Breast epithelium (tissue), 4 donors: ENCODE measurements at places on chromosomes 6 and 20.

GRCh38 chr6:157133856-157134255 is 189.5 kb downstream of the TMEM242 start:
- no peaks in the 10 kb centered on the region for H3K27me3 ChIP-seq
- no peak overlapping the region for H3K4me3 ChIP-seq
- no peaks in the 10 kb centered on the region for H3K36me3 ChIP-seq
- no peaks in the 10 kb centered on the region for H3K4me1 ChIP-seq
- H3K27ac ChIP-seq = peak overlapping the region; percentile 53

DNA sequence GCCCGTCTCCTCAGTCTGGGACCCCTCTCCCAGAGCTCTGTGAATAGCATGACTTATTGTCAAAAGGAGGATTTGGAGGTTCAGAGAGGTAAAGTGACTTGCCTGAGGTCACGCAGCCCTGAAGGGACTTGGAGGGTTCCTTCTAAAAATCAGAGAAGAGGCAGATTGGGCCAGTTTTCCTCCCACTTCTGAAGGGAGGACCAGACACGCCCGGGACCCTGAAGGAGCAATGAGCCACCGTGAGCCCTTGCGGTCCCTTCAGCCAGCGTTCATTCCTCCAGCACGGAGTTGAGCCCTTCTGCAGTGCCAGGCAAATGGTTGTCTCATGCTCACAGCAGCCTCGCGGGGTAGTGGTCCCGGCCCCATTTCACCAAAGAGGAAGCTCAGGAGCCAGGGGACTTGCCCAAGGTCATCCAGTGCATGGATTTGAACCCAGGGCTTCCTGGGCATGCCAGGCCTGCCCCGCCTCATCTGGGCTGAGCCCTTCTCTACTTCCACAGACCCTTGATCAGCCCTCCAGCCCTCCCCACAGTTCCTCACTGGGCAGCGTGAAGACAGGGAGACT is 7.4 kb downstream of the SRC start:
- no peaks in the 10 kb centered on the region for H3K36me3 ChIP-seq
- no peak overlapping the region for H3K27ac ChIP-seq
- no peak for DNase-seq
- no peak overlapping the region for H3K4me3 ChIP-seq
- peaks cover 14% of the 10 kb centered on the region for H3K4me1 ChIP-seq
- no peaks in the 10 kb centered on the region for H3K27me3 ChIP-seq

DNA sequence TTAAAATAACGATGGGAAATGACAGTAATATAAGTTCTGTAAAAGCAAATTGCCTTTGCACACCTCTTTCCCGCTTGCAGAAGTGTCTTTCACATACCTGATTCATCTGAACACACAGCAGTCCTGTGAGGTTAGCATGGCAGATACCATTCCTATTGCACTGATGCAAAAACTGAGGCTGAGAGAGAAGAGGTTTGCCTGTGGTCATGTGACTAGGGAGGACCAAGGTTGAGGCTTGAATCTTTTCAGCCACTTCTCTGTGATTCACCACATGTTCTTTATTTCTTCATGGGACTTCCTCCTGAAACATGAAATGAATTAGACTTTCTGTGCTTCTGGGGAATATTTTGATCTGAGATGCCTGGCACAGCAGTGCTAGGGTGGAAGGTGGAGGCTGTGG is 92.9 kb downstream of the VEGFA start:
- no peaks in the 10 kb centered on the region for H3K36me3 ChIP-seq
- no peak overlapping the region for H3K4me3 ChIP-seq
- no peaks in the 10 kb centered on the region for H3K4me1 ChIP-seq
- no peak for DNase-seq
- H3K27ac ChIP-seq = no peak overlapping the region
- H3K27me3 ChIP-seq = no peaks in the 10 kb centered on the region

DNA sequence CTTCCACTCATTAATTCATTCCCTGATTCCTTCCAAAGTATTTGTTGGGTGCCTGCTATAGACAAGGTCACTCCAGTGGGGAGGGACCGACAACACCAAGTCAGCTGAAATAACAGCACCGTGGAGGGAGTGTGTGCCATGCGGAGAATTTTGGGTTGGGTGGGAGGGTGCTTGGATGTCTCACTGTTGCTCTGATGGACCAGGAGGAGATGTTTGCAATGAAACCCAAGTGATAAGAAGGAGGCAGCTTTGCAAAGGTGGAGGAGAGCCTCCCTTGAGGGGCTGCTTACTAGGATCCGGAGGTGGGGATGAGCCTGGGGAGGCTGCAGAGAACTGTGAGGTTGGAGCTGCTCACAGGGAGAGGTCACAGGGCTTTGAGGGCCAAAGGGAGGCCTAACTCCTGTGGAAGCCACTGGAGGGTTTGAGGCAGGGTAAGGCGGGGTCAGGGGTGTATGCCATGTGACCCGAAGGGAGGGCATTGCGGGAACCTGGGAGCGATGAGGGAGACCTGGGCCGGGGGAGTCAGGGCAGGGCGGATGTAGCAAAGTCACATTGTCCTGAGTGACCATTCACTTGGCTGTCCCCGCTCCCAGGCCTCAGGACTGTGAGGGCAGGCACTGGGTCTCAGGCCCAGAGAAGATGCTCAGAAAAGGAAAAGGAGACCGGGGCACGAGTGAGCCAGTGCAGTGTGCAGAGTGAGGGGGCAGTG is 124.5 kb downstream of the PHACTR3 start:
- H3K4me1 ChIP-seq = no peaks in the 10 kb centered on the region
- DNase-seq = no peak
- H3K4me3 ChIP-seq = no peak overlapping the region
- H3K27me3 ChIP-seq = no peaks in the 10 kb centered on the region
- H3K36me3 ChIP-seq = no peaks in the 10 kb centered on the region

DNA sequence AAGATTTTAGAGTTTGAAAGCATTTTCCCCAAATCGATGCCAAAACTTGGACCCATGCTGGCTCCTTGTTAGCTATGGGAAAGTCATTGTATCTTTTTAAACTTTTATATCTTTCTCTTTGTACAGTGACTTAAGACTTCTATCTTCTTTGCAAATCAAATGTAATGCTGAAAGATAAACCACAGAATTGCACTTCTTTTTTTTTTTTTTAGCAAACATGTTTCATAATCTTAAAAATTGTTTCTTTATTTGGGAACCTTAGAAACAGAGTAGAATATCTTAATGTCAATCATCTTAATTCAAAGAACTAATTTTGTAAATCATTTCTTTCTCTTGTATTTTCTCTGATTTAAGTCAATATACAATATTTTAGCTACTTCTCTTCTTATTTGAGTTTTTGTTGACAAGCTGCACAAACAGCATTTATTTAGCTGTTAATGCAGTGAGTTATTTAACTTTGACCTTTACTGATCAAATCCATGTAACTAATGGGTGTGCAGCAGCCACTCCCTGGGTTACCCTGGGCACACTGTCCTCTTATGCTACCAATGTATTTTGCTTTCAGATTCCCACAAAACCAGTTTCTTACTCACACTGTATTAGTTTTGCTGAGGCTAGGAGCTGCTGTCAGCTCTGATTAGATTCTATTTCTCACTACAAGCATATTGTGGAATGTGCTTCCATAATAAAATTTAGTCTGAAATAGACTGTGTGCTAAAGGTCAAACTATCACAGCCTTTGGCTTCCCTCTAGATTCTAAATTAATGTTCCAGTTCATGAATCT is 279.6 kb downstream of the ADGB start:
- no peak for DNase-seq
- no peaks in the 10 kb centered on the region for H3K4me1 ChIP-seq
- no peaks in the 10 kb centered on the region for H3K27me3 ChIP-seq
- H3K27ac ChIP-seq = no peak overlapping the region
- H3K4me3 ChIP-seq = no peak overlapping the region

DNA sequence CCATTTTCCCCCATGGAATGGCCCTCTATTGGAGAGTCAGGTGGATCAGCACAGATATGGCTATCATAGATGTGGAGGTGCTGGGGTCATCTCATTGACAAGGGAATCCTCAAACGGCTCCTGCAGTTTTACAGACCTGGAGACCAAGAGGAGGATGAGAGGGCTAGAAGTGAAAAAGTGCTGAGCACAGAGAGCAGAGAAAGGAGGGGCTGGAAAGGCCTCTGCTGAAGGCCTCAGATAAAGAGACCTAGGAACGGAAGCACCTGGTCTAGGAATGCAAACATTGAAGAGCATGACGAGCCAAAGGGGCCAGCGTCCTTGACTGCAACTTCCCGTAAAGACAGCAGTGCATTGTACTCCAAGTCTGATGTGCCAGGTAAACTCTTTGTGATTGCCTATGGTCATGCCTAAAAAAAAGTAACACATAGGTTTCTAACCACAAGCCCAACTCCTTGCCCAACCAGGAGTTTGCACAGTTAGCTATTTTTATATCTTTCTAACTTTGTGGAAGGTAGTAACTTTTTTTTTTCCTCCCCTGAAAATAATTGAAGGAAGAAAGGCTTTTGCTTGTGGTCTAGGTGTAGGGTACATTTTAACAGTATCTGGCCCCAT is 15.2 kb downstream of the RSPH4A start:
- no peaks in the 10 kb centered on the region for H3K4me1 ChIP-seq
- H3K4me3 ChIP-seq = no peak overlapping the region
- no peaks in the 10 kb centered on the region for H3K27me3 ChIP-seq
- no peaks in the 10 kb centered on the region for H3K36me3 ChIP-seq
- no peak for DNase-seq
- no peak overlapping the region for H3K27ac ChIP-seq

- no peaks in the 10 kb centered on the region for H3K27me3 ChIP-seq
- H3K27ac ChIP-seq = no peak overlapping the region
- H3K4me1 ChIP-seq = no peaks in the 10 kb centered on the region
- H3K36me3 ChIP-seq = no peaks in the 10 kb centered on the region
Measured at GRCh38 chr6:158290659-158291058, 21.6 kb upstream of the TULP4 start.

- no peaks in the 10 kb centered on the region for H3K36me3 ChIP-seq
- DNase-seq = no peak
- no peaks in the 10 kb centered on the region for H3K27me3 ChIP-seq
- no peak overlapping the region for H3K4me3 ChIP-seq
- no peak overlapping the region for H3K27ac ChIP-seq
Measured at GRCh38 chr20:22823119-22823518, 212.0 kb upstream of the SSTR4 start.

DNA sequence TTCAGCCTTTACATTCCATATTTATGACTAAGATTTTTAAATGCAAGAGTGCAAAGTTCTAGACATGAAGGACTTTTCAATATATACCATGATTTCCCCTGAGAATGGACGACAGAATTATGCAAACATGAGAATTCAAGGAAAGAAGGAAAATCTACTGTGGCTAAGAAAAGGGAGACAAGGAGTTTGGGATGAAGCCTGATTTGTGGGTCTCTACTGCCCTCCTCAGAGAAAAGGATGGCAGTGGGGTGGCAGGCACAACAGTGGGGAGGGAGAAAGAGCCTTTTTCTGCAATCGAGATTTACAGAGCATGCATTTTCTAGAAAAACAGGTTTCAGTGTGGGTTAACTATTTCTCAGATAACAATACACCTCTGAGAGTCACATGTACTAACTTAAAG is 466.9 kb upstream of the NRSN1 start:
- H3K4me3 ChIP-seq = no peak overlapping the region
- H3K4me1 ChIP-seq = no peaks in the 10 kb centered on the region
- H3K27ac ChIP-seq = no peak overlapping the region
- DNase-seq = no peak
- H3K27me3 ChIP-seq = no peaks in the 10 kb centered on the region

DNA sequence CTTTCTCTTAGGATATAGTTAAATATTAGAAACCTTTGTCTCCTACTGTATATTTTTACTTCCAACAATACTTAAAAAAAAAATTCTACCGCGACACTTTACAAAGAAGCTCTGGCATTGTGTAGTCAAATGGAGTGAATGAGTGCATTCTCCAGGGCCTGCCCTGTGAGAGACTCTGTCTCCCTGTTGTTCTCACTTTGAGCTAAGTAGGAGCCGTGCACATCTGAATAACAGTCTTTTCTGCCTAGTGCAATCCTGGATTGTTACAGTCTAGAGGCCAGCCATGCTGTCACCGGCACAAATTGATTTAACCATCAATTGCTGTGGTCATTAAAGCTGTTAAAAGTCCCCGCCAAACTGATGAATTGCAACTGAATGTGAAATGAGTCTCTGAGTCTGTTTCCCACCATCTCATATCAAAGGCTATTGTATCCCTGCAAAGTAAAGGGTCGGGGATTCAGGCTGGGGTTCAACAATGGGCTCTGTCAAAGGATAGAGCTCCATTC is 156.0 kb downstream of the RFPL4B start:
- H3K4me3 ChIP-seq = no peak overlapping the region
- no peaks in the 10 kb centered on the region for H3K27me3 ChIP-seq
- no peaks in the 10 kb centered on the region for H3K36me3 ChIP-seq
- H3K27ac ChIP-seq = no peak overlapping the region
- no peak for DNase-seq
- H3K4me1 ChIP-seq = no peaks in the 10 kb centered on the region

GRCh38 chr6:66230591-66230990 is 523.6 kb upstream of the EYS start:
- H3K27ac ChIP-seq = no peak overlapping the region
- H3K4me3 ChIP-seq = no peak overlapping the region
- no peak for DNase-seq

- H3K27ac ChIP-seq = no peak overlapping the region
- H3K27me3 ChIP-seq = no peaks in the 10 kb centered on the region
- H3K36me3 ChIP-seq = peaks cover 4% of the 10 kb centered on the region
- no peak for DNase-seq
- H3K4me1 ChIP-seq = peaks cover 4% of the 10 kb centered on the region
Measured at GRCh38 chr20:44479643-44480042, 4.0 kb downstream of the TTPAL start.

- H3K27me3 ChIP-seq = peaks cover 4% of the 10 kb centered on the region
- H3K4me1 ChIP-seq = no peaks in the 10 kb centered on the region
- no peaks in the 10 kb centered on the region for H3K36me3 ChIP-seq
- peak overlapping the region; percentile 67 for H3K27ac ChIP-seq
Measured at GRCh38 chr6:26233649-26234420, 131.2 kb upstream of the BTN3A2 start.

DNA sequence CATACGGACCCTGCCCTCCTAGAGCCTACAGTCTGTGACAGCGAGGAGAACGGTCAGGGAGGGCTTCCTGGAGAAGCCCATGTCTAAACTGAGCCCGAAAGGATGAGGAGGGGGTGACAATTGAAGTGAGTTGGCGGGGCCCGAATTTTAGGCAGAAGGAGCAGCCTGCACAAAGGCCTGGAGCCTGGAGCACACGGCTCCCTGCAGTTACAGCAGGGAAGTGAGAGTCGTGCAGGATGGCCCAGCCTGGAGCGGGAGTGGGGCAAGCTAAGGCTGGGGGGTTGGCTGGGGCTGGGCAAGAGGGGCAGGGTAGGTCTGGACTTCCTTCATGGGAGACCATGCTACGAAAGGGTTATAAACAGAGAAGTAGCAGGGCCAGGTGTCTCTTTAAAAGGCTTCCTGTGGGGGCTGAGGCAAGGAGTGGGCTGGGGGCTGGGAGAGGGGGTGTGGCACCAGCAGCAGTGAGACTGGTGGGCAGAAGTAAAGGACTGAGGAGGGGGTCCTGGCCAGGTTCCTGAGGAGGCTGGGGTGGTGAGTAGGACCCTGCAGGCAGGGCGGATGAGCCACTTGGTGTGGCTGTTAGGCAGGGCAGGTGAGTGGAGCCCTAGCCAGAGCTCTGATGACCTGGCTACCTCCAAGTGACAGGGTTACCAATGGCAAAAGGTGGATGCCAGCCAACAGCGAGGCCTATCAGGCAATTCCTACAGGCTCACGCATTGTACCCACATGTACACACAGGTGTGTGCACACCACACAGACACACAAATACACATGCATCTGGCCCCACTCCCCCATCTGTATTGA is 119.2 kb downstream of the MRPL14 start:
- H3K27me3 ChIP-seq = no peaks in the 10 kb centered on the region
- no peaks in the 10 kb centered on the region for H3K36me3 ChIP-seq
- H3K27ac ChIP-seq = no peak overlapping the region
- DNase-seq = no peak
